ENCODE measurements at places on chromosomes 11 and 22.
A peak's percentile ranks its signal among the peaks of the same experiment; 100 is the strongest.

- no peak for DNase-seq
Measured at GRCh38 chr22:35742342-35743100, 24.8 kb downstream of the APOL5 start.

DNA sequence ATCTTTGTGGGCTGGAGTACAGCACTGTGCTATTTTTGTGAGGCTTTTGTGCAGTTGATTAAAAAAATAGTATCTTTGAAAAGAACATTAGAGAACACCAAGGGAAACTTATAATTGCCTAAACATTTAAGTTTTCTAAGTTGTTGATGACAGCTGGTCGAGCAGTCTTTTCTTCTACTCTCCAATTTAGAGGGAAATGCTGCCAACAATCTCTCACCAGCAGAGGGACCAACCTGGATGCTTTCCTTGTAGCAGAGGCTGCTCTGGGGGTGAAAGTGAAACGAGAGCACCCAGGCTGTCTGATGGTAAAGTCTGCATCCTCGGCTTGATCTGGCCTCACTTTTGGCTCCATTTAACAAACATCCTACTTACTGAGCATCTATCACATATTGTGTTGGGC, 1286.5 kb upstream of the TENM4 start:
- DNase-seq, result no peak

- peak; percentile 42 for DNase-seq
Measured at GRCh38 chr11:67406969-67407687, 3.2 kb downstream of the TBC1D10C start.

- DNase-seq, result no peak
Measured at GRCh38 chr11:69801513-69802335, 17.5 kb downstream of the FGF3 start.

GRCh38 chr22:19341500-19341899, 50.0 kb upstream of the CLTCL1 start:
- no peak for DNase-seq

- DNase-seq, result no peak
Measured at GRCh38 chr11:11981840-11982239, 26.6 kb downstream of the DKK3 start.

DNA sequence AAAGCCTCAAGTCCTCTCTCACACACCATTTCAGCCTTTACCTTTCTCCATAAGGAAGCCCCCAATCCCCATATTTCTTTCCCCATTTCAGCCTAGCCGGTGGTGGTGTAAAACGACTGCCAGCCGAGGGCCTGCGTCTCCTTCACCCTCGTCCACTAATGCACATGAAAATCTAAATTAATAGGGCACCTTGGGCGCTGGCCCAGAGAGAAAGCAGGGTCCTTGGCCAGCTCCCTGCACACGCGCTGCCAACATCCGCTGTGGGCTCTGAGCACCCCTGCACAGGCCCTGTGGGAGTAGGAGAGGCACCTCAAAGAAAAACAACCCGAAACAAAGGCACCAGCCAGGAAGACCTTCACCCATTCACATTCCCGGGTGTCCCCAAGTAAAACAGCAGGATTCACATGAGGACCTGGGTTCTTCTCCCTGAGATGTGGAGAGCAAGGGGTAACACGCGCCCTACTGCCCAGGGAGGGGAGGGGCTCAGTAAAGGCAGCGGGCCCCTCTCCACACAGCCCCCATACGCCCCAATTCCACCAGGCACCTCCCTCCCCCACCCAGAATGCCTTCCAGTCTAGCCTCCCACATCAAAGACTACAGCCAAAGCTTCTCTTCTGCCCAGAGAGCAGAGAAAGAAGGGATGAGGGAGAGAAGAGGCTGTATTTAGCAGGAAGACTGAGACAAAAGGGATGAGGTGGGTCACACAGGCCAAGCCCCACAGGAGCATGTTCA, 79.0 kb downstream of the MICAL3 start:
- DNase-seq, result no peak

- no peak for DNase-seq
Measured at GRCh38 chr11:303363-303762, 4.0 kb upstream of the IFITM5 start.

GRCh38 chr11:10680956-10681487, 12.5 kb downstream of the IRAG1 start:
- no peak for DNase-seq

- no peak for DNase-seq
Measured at GRCh38 chr22:36110306-36110881, 50.2 kb downstream of the APOL3 start.

DNA sequence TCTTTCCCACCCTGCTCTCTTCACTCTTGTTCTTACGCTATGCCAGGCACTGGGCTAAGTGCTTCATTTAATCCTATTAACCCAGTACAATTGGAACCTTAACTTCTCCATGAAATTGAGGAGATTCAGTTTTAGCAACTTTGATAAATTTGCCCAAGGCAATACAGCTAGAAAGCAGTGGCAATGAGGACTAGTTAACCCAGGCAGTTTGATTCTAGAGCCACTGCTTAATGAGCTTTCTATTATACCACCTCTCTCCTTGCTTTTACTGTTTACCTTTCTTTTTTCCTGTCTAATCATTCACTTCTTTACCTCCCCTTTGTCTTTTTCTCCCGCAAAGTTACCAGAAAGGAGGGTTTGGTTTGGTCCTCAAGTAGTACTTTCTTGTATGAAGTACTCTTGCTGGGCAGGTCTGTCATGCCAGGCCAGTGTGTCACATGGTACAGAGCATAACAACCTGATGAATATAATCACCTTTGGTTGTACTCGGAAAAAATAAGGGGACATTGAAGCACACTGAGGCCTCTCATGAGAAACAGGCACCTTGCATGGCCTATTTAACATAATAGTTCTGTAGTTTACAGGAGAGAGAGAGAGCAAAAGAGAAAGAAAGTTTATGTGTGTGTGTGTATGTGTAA, 70.6 kb downstream of the PDHX start:
- no peak for DNase-seq

DNA sequence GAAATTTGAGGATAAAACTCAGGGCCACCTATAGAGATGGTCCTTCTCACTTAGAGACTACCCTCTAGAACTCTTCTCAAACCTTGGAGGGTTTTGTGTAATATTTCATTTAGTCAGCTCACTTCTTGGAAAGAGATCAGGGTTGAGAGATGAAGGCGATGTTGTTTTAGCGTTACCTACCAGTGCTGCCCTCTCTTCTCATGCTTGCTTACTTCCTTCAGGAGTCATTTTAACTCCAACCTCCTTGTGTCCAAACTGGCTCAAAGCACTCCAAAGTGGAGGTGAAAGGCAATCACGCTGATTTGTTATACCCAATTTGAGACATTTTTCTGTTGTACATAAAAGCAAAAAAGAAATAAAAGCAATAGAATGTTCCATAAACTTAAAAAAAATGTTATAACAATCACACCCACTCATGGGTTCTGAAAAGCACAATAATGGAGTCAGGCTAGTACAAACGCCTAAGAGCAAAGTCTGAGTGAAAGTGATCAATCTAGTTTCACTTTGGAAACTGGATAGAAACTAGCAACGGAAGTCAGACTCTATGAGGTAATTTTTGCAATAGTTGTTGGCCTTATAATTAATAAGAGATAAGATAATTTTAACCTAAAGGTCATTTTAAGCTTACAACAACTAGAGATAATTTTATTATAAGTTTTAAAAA, 117.1 kb downstream of the MRTFA start:
- DNase-seq, result no peak

- no peak for DNase-seq
Measured at GRCh38 chr22:20063271-20064139, 16.5 kb upstream of the DGCR8 start.

DNA sequence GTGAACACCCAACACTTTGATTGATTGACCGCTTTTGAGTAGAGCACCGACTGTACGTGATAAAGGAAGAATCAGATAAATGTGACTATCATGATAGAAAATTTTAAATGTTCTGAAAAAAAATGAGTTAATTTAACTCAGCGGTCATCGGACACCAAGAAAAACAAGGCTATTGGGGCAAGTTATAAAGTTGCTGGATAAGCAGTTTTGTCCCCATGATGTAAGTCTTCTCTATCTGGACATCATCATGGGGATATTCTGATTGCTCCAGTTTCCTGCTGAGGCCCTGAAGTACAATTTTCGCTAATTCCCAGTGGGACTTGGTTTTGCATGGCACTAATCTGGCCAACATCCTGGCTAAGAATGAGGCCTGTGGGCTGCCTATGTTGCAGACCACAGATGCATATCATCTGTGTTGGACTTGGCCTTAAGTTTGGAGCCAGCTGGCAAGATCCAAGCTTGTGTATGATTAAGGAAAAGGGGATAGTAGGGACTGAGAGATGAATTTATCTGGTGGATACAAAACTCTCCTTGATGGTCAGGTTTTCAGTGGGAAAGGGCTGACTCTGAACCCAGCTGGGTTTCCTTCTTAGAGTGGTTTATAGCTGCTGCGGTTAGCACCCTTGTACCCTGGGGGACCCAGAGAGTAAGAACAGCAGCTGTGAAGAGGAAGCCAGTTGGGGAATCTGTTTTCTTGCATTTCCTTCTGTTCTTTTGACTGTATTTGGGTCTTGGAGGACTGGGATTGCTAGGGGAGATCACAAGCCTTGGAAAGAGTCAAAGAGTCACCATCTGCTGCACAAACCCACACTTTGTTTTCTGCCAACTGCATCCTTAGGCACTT, 118.3 kb downstream of the SEZ6L start:
- DNase-seq, result no peak

- no peak for DNase-seq
Measured at GRCh38 chr22:49328118-49328475, 499.6 kb downstream of the BRD1 start.

- DNase-seq, result no peak
Measured at GRCh38 chr11:12134236-12134585, 23.8 kb downstream of the MICAL2 start.

- DNase-seq, result peak; percentile 25
Measured at GRCh38 chr11:45233121-45233803, 52.9 kb downstream of the SYT13 start.

DNA sequence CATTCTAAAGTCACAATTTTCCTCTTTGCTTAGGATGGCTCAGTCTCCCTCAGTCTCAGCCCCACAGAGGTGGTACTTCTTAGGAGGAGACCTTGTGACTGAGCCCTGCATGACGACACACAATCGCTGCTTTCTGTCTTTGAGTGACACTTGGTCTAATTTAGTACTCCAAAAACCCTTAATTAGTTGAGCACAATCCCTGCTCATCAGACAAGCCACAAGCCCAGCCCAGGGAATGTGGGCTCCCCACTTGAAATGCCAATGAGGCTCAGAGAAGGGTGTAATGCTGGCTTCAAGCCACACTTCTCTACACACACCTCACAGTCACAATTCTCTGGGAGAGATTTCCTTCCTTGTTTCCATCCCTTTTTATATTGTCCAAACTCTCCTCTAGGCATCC, 101.8 kb downstream of the FEZ1 start:
- DNase-seq, result no peak

DNA sequence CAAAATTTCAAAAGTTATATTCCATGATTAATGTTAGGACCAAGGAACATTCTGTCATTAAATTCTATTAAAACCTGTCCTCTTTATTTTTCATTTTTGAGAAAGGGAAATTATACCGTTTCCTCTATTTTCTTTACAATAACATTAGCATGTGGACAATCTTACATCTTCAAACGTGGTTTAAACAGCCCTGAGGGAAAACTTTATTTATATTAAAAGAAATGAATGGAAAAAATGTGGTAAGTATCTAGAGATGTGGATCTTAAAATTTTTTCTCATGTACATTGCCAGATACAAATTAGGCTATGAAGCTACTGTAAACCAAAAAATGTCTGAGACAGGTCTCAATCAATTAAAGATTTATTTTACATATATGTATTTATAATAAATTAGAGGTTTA, 18.9 kb upstream of the FIBIN start:
- DNase-seq, result no peak

DNA sequence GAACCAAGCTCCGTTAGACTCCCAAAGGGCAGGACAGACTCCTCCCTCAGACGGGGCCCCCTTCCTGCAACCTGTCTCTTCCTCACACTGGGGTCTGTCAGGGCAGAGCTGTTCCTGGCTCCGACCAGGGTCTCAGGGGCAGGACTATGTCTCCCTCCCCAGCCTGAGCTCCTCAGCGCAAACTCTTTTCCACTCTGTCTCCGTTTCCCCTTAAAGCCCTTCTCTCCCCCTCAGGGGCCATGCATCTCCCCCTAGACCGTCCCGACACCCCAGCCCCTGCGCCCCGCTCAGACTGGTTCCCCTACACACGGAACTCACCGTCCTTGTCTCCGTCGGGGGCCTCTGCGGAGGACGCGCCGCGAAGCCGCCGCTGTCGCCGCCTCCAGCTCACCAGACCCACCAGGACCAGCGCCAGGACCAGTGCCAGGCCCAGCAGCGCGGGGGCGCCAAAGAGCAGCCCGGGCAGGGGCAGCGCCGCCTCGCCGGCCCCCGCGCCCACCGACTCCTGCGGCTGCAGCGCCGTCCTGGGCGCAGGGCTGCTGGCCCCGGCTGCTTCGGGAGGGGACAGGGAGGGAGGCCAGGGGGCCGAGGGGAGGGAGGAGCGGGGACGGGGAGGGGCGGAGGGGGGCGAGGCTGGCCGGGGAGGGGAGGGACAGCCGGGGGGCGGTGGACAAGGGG, 684 bp downstream of the TNFRSF13C start:
- no peak for DNase-seq

GRCh38 chr11:60872124-60872960, 5.0 kb downstream of the ZP1 start:
- no peak for DNase-seq

DNA sequence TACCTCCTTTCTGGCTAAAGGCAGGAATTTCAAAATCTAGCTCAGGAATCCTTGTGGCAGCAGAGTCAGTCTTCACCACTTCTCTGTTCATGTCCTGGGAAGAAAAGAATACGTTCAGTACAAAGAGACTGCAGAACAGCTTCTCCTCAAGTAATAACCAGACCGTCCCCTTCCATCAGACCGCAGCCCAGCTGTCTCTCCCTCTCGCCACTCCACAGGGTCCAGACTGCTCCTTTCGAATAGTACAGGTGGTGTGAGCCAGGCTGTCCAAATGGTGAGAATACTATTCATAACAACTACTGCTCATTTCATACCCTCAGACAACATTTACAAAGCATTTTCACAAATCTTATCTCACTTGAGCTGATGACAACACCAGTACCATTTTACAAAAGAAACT, 857 bp downstream of the ZPR1 start:
- no peak for DNase-seq

- DNase-seq, result no peak
Measured at GRCh38 chr22:17120281-17120680, 879 bp downstream of the TMEM121B start.

DNA sequence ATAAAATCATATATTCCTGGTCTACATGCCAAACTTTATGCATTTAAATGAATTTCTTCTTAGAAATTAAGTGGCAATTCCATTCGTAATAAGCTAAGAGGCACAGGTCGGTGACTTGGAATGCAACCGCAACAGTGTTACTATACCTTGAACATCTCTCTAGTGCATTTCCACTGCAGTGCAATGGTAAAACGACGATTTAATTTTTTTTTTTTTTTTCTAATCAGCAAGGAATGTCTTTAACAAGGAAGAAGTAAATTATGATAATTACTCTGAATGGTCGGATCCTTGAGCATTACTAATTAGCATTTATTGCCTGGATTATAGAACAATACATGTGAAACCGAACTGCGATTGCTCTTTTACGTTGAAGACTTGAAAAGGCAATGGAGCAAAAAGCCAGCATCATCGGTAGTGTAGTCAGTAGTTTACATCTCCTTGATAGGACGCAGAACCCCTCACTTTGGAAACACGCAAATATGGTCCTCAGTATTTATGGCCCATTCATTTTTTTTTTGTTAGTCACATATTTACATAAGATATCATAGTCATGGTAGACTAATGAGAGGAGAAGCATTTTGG, 20.2 kb downstream of the BLID start:
- DNase-seq, result no peak

Measured in substantia nigra (tissue), 51 donors.